Forelimb muscle (tissue), 1 donor: ENCODE measurements at places on chromosomes 16 and 17. TPM values are rescaled to one million over a fixed set of nuclear protein-coding genes. Genes with fewer than 3 reads are reported as not detected.

NKD1 gene
- 9.0 TPM for polyA plus RNA-seq

CORO1A gene
- polyA plus RNA-seq, result 13.1 TPM

TEX14 gene
- 2.1 TPM for polyA plus RNA-seq

DNA sequence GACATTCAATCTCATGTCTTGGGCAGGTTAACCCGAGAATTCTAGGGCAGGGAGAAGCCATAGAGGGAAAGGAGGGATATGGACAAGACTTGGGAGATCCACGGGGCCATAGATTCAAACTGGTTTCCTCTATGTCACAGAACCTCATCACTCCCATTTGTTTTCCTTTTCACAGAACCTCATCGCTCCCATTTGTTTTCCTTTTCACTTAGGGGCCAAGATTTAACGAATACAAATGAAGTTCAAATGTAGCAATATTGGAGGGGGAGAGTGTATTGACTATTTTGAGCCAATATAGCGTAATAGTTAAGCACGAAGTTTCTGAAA lies 39.3 kb upstream of the LONP2 start:
- no peak for DNase-seq

GRCh38 chr16:30771726-30772125 lies 9.6 kb downstream of the RNF40 start:
- no peak for DNase-seq

GRCh38 chr16:12150600-12150999 lies 174.1 kb downstream of the SNX29 start:
- DNase-seq, result no peak

DNA sequence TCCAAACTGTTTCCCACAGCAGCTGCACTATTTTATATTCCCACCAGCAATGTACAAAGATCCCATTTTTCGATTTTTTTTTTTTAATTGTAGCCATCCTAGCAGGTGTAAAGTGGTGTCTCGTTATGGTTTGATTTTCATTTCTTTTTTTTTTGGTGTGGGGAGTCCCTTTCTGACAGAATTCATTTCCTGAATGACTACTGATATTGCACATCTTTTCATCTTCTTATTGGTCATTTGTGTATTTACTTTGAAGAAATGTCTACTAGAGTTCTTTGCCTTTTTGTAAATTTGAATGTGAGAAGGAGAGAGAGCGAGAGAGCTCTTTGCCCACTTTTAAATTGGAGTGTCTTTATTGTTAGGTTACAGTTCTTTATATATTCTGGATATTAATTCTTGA lies 14.0 kb downstream of the CYB5B start:
- no peak for DNase-seq

- no peak for DNase-seq
Observed at GRCh38 chr17:63834431-63835166, 7.1 kb upstream of the FTSJ3 start.
